ENCODE measurements at places on chromosomes 13 and 19. TPM values are rescaled to one million over a fixed set of nuclear protein-coding genes. Genes with fewer than 3 reads are reported as not detected.
A peak's percentile ranks its signal among the peaks of the same experiment; 100 is the strongest.

DNA sequence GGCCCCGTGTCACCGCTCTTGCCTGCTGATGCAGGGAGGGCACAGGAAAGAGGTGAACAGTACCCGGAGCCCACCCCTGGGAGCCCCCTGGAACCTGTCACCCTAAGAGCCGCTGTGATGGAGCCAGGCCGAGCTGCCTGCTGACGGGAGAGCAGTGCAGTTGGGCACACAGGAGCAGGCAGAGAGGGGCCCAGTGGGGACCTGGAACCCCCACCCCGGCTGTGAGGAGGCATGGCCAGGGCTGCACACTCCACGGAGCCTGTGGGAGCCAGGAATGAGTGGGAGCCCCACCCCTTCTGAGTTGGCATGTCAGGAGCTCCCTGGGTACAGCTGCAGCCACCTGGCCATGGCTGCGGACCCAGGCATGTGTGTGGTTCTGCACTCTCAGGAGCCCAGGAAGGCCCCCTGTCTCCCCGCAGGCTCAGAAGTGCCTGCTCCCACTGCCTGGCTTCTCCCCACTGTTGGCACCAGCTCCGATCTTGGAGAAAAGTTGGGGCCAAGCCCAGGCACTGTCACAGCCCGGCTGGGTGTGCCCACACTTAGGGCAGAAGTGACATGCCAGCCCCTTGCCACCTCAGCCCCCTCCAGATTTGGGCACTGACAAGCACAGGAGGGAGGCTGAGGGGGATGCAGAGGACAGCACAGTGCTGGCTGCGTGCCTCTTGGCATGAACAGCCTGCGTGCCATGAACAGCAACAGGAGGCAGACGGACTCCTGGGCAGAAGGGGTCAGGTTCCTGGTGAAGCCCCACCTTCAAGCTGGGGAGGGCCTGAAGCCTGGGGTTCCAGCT, 6.3 kb downstream of the CFAP97D2 start:
- no peak for DNase-seq

C5AR1 gene
- not detected for total RNA-seq

ZNF419 gene
- 11.4 TPM for total RNA-seq

- no peak for DNase-seq
Measured at GRCh38 chr13:19959141-19959830, 759 bp downstream of the ZMYM2 start.

DNA sequence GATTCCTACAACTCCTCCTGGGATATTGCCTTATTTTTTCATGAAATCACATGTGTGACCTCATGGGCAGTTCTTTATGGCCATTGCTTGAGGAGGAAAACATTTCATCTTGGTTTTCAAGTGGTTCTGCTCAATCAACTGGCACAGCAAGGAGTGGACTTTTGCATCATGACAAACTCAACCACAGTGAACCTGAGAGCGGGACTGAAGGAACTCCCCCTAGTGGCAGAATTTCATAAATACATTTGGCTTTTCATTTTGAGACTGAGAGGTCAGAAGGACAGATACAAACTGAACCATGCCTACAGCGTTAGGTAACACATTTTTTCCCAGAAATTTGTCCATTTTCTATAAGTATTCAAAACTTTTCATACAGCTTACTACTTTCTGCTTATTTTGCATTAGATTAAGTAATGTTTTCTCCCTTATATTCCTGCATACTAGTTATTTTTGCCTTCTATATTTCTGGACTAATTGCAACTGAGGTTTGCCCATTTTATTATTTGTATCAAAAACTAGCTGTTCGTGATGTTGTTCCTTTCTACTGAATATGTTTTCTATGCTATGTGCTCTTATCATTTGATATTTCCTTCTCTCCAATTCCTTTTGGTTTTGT, 13.4 kb upstream of the SIGLEC12 start:
- no peak for DNase-seq

- no peak for DNase-seq
Measured at GRCh38 chr19:38742906-38743305, 1.4 kb downstream of the CAPN12 start.

DNA sequence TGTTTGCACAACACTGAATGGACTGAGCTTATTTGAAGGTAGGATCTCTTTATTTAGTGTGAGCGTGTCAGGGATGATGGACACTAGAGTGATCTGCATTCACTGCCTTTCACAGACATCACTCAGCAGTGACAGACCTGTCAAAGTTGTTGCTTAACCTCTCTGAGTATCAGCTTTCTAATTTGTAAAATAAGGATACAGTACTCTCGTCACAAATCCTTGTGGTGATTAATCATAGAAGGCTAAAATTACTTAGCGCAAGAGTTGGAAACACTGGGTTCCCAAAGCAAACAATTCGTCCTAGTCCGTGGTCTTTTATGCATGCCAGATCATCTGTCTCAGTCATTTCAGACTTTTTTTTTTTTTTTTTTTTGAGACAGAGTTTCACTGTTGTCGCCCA, 16.6 kb downstream of the CARD8 start:
- DNase-seq: no peak

GRCh38 chr13:113401452-113402415, 37.8 kb upstream of the GRTP1 start:
- DNase-seq: no peak

- no peak for DNase-seq
Measured at GRCh38 chr13:112069845-112070251, 2.9 kb downstream of the SOX1 start.

DNA sequence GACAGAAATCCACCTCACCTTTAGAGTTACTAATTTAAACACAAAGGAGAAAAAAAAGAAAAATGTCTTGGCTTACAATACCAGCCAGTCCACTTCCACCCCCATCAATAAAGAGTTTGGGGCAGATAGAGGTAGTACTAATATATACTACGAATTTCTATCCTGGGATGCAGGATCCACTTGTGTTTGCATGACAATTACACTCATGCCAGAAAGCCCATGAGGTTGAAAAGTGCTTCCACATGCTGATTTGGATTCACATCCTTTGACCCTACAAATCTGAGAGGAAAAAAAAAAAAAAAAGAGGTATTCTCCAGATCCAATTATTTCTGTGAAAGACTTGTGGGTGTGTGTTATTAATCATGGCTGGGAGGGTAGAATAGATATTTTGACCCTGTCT, 335.2 kb downstream of the SLITRK1 start:
- no peak for DNase-seq

GRCh38 chr13:28819735-28820098, 422 bp upstream of the MTUS2 start:
- DNase-seq: no peak

ZNF554 gene
- 4.5 TPM for total RNA-seq

DNA sequence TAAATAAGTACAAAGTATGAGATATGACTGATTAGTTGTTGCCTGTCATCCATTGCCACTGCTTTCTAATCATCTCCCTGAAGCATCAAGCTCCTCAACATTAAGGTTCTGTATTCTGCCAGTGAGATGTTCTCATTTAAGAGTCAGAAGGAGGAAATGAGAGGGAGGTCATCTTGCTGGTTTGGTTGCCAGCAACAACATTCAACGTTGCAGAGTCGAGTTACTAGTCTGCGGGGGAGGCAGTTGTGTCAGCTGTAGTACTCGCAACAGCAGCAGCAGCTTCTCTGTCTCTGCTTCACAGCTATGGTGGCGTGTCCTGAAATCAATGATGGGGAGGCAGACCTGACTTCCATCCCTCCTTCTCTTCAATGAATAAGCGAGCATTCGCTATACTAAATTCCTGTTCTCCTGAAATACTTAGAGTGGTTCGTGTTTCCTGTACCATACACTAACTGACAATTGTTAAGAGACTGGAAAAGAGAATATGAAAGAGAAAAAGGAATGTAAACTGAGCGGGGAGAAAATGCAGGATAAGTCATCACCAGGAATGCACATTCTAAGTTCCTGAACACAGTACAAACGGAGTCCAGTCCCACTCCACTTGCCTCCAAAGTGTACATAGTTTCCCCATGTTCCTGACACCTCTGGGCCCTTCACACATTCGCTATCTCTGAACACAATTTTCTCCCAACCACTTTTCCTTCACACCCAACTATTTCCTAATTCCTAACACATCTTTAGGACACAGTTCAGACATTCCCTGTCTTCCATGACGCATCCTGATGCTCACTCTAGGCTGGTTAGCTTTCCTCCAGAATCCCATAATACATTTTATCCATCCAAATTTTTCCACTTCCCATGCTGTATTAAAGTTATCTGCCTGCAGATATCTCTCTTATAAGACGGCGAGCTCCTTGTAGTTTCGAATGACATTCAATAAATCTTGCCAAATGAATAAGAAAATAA, 263.0 kb downstream of the KLF12 start:
- DNase-seq: peak; percentile 34

- DNase-seq: no peak
Measured at GRCh38 chr13:98548230-98548629, 28.7 kb downstream of the STK24 start.

DNA sequence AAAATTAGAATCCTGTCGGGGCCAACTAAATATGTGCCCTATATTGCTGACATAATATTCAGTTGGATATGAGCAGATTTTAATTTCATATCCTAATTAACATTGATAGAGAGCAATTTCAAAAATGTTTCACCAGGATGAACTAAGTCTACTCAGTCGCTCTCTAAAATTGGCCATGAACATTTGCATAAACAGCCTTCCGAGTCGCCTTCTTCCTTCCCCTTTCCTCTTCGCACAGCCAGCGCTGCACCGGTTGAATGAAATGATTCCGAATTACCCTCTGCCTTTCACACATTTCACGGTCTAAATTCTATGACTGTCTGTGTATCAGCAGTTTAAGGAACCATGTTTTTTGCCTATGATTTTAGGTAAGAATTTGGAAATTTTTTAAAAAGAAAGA, 413.7 kb downstream of the LIG4 start:
- DNase-seq: no peak

GRCh38 chr13:33624740-33625139, 193.2 kb upstream of the RFC3 start:
- DNase-seq: no peak

DNA sequence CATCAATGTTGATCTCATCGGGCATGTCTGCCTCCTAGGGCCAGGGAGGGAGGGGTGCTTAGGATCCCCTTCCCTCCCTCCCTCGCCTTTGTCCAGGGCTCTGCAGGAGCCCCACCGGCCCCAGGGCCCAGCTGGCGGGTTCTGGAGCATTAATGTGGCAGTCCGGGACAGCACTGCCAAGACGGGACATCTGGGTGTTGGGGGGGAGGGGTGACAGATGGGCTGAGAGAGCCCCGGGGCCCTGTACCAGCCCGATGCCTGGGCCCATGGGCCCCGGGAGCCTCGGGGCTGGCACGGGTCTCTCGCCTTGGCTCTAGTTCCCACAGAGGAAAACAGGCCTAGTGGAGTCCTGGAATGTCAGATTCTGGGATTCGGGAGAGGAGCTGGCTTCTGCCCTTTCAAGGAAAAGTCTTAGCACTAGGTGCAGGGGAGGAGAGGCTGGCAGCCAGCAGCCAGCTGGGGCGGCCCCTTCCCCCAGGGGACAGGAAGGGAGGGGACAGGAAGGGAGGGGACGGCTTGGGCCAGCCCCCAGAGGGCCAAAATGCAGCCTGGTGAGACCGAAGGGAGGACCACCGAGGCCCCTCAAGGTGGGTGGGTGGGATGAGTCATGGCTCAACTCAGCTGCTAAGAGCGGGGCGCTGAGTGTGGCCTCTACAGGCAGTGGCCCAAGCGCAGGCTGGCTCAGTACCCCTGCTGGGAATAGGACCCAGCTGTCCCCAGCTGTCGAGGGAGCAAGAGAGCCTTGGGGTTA, 3.1 kb downstream of the PPP1R14A start:
- DNase-seq: no peak

KRTDAP gene
- not detected for total RNA-seq

DNA sequence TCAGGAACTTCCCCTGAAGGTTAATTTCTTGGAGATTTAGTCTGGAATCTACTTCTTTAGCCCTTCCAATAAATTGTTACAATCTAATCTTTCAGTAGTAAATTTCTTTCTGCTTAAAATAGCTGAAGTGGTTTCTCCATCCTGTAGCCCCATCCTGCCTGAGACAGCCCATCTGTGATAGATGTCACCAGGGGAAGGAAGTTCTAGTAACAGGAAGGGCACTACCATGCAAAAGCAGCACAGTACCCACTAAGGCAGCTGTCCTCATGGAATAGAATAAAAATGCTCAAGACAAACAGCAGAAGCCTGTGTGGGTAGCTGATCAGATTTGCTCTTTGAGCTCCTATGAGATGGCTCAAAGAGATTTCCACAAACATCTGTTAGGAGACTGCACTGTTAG, 1036.5 kb downstream of the SLITRK5 start:
- DNase-seq: no peak

CYP2A6 gene
- total RNA-seq: not detected

DNA sequence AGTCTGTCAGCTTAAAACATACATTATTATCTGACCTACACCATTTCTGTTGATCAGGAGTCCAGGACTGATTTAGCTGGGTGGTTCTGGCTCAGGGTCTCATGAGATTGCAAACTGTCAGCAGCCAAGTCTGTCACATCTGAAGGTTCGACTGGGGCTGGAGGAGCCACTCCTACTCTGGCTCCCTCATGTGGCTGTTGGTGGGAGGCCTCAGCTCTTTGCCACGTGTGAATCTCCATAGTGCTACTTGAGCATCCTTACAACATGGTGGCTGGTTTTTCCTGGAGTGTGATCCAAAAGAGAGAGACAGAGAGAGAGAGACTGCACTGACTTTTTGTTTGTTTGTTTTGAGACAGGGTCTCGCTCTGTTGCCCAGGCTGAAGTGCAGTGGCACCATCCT, 63.6 kb upstream of the NFIC start:
- no peak for DNase-seq

- no peak for DNase-seq
Measured at GRCh38 chr13:80256352-80256932, 84.5 kb downstream of the SPRY2 start.

GRCh38 chr19:3140667-3141038, 4.8 kb downstream of the GNA15 start:
- no peak for DNase-seq

DNA sequence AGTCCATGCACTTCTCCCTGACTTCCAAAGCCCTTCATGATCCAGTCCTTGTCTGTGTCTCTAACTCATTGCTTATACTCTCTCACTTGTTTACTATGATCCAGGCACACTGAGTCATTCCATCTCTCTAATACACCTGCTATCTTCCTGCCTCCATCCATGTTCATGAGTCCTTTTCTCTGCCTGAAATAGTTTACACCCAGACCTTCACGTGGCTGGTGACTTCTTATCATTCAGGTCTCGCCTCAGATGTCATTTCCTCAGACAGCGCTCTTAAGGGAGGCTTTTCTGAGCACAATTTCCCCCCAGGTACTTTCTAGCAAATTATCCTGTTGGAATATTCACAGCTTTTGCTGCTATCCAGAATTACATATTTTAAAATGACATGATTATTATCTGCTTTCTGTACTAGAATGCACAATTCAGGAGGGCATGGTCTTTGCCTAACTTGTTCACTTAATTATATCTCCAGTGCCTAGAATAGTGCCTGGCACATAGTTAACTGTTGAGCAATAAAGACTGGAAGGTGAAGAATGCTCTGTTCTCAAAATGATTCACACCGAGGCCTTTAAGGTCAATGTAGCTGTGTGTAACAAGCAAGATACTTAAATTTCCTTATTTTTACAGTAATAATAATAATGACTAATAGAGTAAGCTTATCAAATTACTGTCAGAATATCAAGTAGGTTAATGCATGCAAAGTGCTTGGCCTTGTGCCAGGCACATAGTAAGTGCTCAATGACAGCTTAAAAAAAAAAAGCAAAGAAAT, 183.7 kb upstream of the SPRY2 start:
- no peak for DNase-seq
